Stimulated activated CD4-positive, alpha-beta T cell treated with anti-CD3 and anti-CD28 coated beads, TNF-alpha, amount 100 ng/mL, for 4 hours (primary cell): ENCODE measurements at places on chromosomes 16 and 17.

DNA sequence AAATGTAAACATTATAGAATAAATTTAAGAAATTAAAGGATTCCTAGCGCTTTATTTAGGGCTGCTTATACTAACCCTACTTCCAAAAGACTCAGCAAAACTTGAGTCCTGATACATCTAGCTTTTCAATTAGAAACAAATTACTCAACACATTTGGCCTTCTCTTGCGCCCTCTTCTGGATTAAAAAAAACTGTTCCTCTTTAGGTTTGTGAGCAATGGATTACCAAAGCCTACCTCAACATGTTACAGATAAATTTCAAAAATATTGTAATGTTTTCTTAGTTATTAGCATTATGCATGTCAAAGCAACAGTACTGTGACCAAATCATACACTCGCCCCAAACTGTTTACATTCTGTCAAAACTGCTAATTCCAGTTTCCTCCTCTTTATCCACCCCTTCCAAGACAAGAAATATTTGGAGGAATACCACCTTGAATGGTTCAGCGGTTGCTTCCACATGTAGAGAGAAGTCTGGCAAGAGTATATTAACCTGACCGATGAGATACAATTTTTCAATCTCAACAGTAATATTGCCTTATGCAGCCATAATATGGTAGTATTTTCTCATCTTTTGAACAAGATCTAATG lies 2.7 kb downstream of the NUFIP2 start:
- DNase-seq, result no peak

DNA sequence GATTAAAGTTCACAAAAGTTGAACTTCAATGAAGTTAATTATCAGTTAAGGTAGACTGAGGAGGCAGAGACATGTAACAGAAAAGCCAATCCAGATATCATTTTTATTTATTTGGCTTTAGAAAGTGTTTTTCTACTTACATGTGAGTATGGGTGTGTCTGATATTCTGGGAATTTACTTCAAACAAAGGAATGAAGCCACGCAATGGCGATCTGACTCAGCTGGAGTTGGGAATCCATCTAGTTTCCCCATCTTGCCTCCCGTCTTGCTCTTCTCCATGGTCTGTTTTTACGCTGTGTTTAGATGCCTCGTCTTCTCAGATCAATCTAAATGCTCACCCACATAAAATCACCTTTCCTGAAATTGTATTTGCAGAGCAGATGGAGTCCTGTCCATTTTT lies 1.7 kb upstream of the KCNJ16 start:
- DNase-seq, result no peak

DNA sequence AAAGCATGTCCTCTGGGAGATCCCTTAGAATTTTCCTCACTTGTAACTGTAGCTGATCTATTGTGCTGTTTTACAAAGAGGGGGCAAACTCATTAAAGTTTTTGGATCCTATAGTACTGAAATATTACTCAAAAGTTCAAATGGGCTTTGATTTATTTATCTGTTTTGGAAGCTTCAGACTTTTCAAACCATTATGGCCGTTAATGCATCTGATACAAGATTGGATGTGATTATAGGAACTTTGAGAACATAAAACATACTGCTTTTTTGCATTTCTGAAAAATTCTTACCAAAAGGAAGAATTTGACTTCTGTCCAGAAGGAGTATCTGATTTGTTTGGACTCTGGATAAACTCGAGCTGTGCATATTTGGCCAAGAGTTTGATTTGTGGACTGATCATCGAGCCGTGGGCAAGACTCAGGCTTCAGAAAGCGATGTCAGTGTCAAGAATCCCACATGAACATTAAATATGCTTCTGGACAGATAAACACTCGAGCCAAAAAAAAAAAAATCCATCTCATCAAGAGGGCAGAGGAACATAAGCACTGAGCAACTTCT lies 8.2 kb upstream of the MARCHF10 start:
- DNase-seq, result no peak

GRCh38 chr16:57799600-57800199 lies 2.6 kb downstream of the KIFC3 start:
- no peak for DNase-seq

DNA sequence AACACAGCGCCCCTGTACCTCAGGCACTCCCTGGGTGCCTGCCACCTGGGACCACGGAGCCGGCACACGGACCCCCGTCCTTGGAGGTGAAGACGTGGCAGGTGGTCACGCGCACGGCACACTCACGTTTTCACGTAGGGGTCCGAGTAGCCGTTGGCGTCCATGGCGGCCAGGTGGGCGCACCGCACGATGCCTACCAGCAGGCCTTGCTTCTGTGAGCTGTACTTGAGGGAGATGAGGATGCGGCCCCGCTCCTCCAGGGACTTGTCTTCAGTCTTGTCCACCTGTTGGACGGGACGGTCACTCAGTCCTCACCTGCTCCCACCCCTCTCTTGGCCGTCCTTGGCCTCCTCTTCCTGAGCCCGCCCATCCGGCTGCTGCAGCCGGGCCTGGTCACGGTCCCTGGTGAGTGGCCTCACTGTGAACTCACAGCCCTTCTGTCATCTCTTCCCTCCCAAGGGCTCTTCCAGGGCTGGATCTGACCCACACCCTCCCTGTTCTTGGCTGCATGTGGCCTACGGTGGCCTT lies 18.8 kb downstream of the SCGB1C2 start:
- DNase-seq, result no peak

DNA sequence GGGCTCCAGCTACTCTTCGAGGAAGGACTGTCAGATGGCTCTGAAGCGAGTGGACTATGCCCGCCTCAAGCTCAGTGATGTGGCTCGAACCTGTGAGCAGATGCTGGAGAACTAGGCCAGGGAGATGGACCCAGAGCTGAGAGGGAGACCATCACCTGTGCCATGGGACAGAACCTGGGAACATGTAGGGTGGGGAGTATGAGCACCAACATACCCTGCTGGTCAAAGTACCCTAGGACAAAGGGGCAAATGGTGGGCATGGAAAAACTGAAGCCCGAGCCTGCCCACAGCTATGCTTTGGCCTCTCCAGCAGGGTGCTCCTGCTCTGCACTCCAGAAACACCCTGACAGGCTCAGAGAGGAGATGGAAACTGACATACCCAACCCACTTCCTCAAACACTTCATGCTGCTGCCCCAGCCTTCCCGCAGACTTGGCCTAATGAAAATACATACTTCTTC lies 1.9 kb downstream of the MED11 start:
- no peak for DNase-seq

- DNase-seq, result no peak
Observed at GRCh38 chr16:23920899-23921298, 85.1 kb downstream of the PRKCB start.

- no peak for DNase-seq
Observed at GRCh38 chr16:88514526-88515232, 55.5 kb upstream of the ZC3H18 start.

DNA sequence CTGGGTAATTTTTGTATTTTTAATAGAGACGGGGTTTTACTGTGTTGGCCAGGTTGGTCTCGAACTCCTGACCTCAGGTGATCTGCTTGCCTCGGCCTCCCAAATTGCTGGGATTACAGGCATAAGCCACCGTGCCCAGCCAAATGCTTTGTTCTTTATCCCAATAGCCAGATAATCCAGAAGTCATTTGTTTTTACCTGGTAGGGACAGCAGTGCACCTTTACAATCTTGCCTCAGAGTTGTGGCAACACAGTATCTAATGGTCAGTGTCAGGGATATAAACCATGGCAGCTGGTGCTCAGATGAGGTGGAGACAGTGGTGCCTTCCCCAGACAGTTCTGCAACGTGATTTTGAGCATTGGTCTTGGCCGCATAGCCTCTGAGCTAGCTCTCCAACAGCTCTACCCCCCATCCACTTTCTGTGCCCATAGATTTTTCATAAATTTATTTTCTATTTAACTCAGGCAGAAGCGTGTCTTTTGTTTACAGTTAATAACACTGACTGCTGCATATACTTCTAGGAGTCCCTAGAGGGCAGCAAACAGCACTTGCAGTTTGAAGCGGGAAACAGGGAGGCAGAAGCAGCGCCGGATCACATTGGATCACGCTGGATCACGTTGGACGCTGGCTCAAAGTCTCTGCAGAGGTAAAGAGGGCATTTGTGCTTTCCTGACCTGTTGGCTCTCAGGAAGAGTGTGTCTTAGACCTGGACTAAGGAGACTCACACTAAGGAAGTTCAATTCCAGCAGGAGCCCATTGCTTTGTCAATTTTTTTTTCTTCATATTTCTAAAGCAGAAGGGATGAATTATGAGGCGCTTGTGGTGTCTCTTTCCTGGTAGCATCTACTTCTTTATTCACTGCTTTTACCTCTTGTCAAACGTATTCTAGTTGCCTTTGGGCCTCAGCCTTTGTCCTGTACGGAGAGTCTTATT lies 5.1 kb upstream of the GGT6 start:
- DNase-seq, result peak; percentile 13

DNA sequence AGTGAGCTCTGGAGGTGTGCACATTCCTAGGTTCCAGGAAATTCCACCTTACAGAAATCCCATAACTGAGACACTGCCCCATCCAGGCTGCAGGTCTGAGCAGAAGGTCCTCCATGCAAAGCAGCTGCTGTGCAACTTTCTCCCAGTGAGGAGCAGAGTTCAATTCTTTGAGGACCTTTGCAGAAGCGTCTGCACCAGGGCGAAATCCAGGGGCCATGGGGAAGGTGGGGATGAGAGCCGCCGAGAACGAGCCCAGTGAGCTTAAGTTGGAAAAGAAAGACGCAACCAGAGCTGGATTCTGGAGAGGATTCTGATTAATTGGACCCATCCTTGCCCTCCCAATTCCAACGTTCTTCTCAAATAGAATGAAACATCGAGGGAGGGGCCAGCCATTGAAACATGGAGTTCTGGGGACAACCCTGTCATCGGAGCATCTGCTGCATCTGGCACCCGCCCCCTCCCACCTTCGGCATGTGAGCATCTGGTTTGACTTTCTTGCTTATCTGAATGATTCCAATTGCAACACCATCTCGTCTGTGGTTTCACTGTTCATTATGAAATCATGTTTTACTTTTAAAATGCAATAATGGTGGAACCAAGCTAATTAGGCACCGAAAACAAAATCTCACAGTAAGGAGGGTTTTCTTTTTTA lies 190.6 kb upstream of the FOXF1 start:
- no peak for DNase-seq

DNA sequence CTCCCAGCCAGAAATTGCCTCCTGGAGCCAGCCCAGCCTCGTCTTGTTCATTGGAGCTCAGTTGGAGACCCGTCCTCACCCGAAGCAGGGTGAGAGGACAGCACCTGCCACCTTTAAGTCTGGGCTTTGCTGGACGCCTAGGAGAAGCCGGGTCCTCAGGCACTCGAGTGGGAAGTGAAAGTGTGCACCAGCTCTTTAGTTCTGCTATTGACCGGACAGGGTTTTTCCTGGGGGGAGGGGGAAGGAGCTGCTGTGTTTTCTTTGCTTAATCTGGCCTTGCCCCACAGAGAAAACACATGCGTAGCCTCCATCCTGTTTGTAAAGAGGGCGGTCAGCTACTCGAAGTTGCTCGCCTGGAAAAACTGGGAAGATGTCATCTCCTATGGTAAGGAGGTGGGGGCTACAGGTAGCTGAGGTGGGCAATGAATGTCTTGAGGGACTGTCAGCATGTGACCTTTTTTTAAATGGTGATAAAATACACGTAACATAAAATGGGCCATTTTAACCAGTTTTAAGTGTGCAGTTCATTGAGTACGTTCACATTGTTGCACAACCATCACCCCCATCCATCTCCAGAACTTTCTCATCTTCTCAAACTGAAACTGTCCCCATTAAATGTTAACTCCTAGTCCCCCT lies 34.4 kb downstream of the CMIP start:
- no peak for DNase-seq

DNA sequence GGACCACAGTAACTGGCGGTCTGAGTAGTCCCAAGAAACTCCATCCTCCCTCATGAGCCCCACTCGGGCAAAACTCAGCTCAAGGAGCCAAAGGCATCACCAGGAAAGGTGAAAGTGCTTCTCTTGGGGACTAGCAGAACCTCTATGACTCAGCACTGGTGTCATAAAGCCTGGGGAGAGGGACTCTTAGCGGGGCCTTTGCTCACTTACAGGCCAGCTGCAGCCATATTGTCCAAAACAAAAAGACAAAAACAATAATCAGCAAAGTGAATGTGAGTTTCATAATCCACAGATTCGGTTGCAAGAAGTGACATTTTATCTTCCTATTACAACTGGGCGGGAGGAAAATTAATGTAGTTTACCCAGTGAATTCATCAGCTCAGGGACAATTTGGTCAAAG lies at the start of gene TEKT5:
TEKT5 (minus strand) TSS at position 101 of the 400 bp plus-strand sequence; CDS start at position 44, 57 bp downstream.
- no peak for DNase-seq

DNA sequence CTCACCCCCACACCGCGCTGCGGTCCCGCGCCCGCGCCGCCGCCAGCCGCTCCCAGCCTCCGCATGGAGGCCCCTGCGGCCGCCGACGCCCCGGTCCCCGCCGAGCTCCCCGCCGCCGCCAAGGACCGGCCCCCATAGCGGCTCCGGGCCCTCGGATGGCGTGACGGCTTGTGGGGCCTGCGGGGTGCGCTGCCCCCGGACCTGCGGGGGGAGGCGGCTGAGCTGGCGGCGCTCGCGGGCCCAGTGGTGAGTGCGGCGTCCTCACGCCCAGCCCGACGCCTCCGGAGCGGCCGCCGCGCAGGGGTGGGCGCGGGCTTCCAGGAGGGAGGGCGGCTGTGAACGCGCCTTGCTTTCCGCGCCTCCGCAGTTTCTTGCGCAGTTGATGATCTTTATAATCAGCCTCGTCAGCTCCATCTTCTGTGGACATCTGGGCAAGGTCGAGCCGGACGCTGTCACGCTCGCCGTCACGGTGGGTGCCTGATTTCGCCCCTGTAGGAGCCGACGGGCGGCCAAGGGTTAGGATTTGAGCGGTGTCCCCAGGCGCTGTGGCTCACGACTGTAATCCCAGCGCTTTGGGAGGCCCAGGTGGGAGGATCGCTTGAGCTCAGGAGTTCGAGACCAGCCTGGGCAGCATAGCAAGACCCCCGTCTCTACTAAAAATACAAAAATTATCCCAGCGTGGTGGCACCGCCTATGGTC lies 46.4 kb downstream of the SLC47A1 start:
- DNase-seq, result no peak

- no peak for DNase-seq
Observed at GRCh38 chr16:55252577-55252976, 71.4 kb upstream of the IRX6 start.

- no peak for DNase-seq
Observed at GRCh38 chr16:12120217-12120981, 143.9 kb downstream of the SNX29 start.

GRCh38 chr17:49365667-49366066 lies 3.6 kb upstream of the ZNF652 start:
- no peak for DNase-seq

GRCh38 chr16:10805334-10805733 lies 13.3 kb downstream of the TVP23A start:
- no peak for DNase-seq

- no peak for DNase-seq
Observed at GRCh38 chr16:46961373-46962353, 11.8 kb downstream of the DNAJA2 start.
